ENCODE measurements at places on chromosomes 1 and 21.

- peak; percentile 27 for DNase-seq
Measured at GRCh38 chr21:26769613-26770188, 75.5 kb downstream of the ADAMTS1 start.

DNA sequence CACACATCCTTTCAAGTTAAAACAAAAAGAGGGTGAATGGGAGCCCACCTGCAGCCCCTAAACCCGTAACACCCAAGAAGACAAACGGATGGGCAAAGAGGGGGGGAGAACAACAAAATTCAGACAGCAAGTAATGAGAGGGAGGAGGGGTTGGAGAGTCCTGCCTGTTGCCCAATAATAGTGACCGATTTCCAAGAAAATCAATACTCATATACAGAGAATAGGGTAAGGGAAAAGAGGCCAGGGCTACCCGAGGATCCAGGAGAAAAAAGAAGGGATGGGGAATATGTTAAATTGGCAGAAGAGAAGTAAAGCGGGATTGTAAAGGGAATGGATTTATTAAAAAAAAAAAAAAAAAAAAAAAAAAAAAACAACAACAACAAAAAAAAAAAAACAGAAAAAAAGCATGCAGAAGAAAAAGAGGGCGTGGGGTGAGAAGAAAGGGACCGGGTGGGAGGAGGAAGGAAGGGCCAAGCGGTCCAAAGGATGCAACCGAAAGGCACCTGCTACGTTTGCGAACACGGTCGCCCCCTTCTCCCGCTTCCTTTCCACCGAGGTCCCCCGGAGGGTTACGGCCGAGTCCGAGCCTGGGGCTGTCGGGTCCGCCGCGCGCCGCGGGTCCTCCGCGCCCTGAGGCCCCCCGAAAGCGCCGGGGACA is 930 bp downstream of the SLC30A10 start:
- no peak for DNase-seq

GRCh38 chr1:71621785-71622184 is 541.0 kb upstream of the ZRANB2 start:
- no peak for DNase-seq

DNA sequence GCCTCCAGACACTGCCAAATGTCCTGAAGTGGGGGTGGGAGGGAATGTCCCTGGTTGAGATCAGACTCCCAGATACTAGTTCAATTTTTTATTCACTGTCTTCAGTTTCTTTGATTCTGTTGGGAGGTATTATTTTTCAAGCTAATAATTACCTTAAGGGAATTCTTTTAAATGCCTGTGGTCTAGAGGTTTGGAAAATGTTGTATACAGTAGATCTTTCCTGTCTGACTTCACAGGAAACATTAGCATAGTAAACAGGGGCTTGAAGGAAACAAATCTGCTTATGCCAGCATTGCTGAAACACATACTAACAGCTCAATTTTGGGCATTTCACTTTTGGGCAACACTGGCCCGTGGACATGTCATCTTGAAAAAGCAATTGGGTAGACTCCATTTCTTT is 84.3 kb upstream of the HP1BP3 start:
- DNase-seq: no peak

GRCh38 chr1:183831311-183831710 is 26.4 kb downstream of the RGL1 start:
- DNase-seq: no peak
